ENCODE measurements at places on chromosomes 7 and 10.

DNA sequence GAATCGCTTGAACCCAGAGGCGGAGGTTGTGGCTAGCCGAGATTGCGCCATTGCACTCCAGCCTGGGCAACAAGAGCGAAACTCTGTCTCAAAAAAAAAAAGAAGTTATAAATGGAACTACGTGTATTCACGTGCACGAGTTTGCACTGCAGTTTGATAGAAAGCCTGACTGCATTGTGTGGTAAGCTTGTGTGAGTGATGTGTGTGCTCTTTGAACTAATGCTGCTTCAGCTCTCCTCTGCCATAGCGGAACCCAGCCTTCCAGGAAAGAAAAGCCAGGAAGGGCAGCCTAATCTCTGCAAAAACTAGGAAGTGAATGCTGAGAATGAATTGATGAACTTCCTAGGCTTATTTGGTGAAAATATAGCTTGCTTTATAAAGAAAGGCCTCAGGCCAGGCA, 15.6 kb upstream of the MKRN1 start:
- no peak for DNase-seq

- DNase-seq = no peak
These were observed 46.4 kb upstream of the KMT2E start for GRCh38 chr7:104967595-104967994.

- DNase-seq = no peak
These were observed 69.5 kb upstream of the ZNF92 start for GRCh38 chr7:65304175-65304574.

- DNase-seq = no peak
These were observed 159.3 kb upstream of the TMEM196 start for GRCh38 chr7:19932549-19933249.

DNA sequence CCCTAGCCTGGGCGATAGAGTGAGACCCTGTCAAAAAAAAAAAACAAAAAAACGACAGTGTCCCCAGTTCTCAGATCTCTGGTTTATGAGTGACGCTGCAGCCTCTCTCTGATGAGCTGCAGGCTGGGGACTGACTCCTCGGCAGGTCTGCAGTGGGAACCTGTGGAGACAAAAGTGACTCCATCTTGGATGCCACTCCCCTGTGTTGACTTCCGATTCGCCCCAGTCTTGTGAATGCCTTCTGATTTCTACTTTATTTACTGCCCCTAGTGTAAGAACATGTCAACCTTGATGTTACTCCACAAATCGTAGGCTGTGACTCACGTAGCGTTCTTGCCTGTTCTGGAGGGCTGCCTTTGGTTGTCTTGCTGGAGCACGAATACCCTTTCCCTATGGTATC, 6.2 kb downstream of the TACR2 start:
- no peak for DNase-seq

GRCh38 chr10:79144351-79145173, 75.8 kb downstream of the ZMIZ1 start:
- DNase-seq = no peak

GRCh38 chr7:641966-642365, 84.5 kb upstream of the DNAAF5 start:
- DNase-seq = no peak

DNA sequence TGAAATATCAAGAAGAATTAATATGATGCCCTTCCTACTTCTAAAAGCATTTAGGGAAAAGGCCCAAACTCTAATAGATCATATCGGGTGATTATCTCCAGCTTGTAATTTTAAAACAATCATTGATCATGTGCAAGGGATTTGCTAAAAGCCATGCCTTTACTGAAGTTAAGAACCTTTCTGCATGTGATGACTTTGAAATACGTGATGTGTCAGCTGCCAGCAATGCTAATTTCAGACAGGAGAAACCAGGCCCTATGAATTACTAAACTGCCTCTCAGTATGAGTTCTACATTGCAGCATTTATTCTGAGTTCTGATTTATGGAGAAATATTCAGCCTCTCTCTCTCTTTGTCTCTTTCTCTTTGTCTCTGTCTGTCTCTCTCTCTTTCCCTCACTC, 203.6 kb upstream of the AKR1E2 start:
- DNase-seq = no peak

- DNase-seq = no peak
These were observed 23.0 kb downstream of the PHYH start for GRCh38 chr10:13276749-13277365.

DNA sequence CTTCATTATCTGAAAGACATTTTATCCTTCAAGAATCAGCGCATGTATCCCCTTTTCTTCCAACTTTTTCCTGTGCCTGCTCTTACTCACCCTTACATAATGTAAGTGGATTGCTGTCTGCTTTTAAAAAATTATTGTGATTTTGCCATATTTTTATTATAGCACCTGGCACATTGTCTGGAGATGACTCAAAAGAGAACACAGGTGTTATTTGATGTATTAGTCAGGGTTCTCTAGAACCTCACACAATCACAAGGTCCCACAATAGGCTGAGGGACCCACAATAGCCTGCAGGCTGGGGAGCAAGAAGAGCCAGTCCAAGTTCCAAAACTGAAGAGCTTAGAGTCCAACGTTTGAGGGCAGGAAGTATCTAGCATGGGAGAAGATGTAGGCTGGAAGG, 390.0 kb downstream of the EXOC4 start:
- DNase-seq = no peak

DNA sequence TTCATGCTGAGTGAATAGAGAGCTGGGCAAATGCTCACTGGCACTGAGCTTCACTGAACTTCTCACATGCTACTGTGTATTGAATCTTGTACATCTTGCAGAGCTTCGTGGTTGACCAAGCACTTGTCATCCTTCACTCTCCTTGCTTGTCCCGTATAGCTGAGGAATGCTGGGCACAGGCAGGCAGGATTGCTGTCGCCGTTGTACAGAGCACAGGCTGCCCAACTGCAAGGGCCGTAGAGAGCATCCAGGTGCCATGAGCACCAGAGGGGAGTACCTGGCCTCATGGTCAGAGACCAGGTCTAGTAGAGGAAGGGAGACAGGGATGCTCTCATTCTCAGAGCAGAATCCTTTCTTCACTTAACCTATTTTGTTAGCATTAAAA, 99.8 kb upstream of the RET start:
- DNase-seq = no peak

DNA sequence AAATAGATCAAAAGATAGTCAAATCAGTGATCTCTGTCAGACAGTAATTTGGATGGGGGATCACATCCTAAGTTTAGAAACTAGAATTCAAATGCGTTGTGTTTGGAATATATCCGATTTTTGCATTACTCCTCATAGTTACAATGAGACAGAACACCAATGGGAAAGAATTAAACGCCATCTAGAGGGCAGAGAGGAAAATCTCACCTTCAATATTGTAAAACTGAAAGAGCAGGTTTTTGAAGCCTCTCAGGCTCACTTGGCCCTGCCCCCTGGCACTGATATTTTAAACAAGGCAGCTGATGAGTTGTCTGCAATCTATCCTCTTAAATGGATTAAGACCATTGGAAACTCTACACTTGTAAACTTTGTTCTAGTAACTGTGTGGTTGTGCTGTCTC, 17.7 kb downstream of the FRG2B start:
- peak; percentile 34 for DNase-seq

- no peak for DNase-seq
These were observed 17.6 kb upstream of the LAMB1 start for GRCh38 chr7:108020585-108020984.

GRCh38 chr7:30251708-30252329, 32.6 kb upstream of the ZNRF2 start:
- DNase-seq = no peak

DNA sequence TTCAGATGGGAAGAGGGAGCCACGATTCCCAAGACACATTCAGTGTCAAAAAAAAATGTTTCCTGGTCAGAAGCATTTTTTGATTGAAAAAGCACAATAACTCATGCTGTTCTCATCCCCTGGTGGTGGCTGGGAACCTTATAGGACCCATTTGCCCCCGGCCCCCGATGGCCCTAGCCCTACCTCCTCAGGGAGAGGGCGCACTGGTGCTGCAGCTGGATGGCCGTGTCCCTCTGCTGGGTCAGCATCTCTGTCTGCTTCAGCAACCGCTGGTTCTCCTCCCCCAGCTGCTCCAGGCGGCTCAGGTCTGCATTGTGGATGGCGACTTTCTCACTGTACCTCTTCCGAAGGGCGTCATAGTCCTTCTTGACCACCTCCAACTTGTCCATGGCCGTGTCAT, 83.3 kb downstream of the DLG5 start:
- DNase-seq = no peak

DNA sequence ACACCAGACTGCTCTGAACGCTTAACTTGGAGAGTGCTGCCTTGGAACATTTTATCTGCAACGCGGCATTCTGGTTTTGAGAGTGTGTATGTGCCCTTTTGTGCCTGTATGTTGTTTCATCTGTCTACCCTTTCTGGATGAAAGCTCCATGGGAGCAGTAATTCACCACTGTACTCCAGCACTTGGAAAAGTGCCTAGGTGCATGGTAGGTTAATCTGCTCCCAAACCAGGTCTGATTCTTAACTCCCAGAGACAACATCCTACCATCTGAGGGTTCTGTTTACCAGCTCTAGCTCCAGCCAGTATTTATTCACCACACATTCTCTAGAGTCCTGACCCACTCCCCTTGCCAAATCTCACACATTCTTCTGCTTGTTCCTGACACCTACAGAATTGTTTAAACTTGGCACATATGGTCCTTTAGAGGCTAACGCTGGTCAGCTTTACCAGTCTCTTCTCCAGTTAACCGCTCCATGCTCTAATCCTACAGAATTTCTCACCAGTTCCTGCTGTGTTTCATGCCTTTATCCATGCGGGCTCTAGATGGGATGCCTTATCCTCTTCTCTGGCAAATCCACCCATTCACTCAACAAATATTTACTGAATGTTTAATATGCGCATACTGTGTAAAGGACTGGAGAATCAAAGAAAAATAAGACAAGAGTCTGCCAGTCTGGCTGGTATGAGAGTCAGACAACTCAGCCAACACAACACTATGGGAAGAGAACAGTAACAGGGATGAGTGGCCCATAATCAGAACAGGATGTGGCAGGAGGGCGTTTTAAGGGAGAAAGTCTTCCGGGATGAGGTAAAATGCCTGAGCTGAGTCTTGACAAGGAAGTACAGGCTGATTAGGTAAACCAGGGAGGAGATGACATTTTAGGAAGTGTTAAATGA, 46.3 kb downstream of the MTPN start:
- DNase-seq = no peak

GRCh38 chr7:28956608-28957063, 1.5 kb downstream of the TRIL start:
- peak; percentile 74 for DNase-seq

GRCh38 chr7:22317632-22318031, 39.3 kb downstream of the RAPGEF5 start:
- DNase-seq = no peak

- peak; percentile 36 for DNase-seq
These were observed 40.1 kb downstream of the IQUB start for GRCh38 chr7:123494193-123494796.

- no peak for DNase-seq
These were observed 91.4 kb downstream of the EXOC4 start for GRCh38 chr7:133344275-133344674.

- peak; percentile 64 for DNase-seq
These were observed 209.2 kb downstream of the SNX10 start for GRCh38 chr7:26500749-26501352.

DNA sequence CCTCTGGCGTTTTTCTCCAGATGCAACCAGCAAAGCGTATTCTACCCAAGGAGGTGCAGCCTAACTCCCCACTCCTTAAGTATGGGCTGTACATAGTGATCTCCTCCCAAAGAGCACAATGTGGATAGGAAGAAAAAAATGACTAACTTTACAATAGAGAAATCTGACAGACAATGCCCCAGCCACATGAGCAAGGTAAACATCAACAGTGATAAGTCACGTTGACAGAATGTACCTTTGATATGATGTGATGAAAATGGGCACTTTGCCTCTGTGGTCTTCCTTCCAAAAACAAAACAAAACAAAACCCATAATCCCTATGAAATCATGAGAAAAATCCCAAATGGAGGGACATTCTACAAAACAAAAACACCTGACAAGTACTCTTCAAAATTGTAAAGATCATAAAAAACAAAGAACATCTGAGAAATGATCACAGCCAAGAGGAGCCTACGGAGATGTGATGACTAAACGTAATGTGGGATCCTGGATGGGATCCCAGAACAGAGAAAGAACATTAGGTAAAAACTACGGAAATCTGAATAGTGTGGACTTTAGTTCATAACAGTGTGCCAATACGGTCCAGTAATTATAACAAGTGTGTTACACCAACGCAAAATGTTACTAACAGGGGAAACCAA, 50.6 kb downstream of the ABLIM1 start:
- DNase-seq = no peak

GRCh38 chr7:124460555-124460954, 305.0 kb downstream of the GPR37 start:
- no peak for DNase-seq

DNA sequence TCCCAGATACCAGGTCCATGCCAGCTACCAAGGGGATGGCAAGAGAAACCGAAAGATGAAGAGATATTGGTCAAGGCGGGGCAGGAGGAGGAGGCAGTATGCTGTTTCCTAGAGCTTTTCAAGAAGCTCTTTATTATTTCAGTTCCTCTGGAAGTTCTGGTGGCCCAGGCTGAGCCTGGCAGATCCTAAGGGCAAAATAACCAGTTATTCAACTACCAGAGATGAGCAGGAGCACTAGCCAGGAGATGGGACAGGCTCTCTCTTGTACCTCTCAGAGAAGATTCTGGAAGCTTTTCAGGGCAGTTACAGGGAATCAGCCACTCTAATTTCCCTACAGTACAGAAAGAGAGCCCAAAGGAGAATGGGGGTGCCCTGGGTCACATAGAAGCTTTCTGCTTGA, 5.3 kb downstream of the DNAJB12 start:
- no peak for DNase-seq

DNA sequence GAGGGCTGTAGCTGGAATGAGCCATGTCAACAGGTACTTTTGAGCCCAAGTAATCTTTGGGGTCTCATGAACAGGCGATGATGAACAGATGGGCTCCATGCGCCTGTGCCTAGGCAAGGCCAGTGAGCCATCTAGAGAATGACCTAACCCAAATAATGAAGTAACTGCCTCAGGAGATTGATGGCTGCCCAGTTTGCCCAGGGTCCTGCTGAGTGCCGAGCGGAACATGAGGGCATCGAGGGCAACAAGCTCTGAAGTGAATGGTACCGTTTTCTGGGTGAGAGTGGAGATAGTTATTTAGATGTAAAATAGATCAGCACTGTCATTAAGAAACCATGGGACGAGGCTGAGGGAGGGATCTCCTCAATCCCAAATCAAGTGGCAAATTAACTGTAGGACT, 77.9 kb downstream of the EZH2 start:
- DNase-seq = no peak
